ENCODE measurements at places on chromosomes 11 and 22. TPM values are rescaled to one million over a fixed set of nuclear protein-coding genes. Genes with fewer than 3 reads are reported as not detected.

GNAZ gene
- 25.5 TPM for total RNA-seq

NTM gene
- 13.2 TPM for total RNA-seq

LRRC10B gene
- 2.8 TPM for total RNA-seq

- H3K27me3 ChIP-seq: no peaks in the 10 kb centered on the region
- H3K4me1 ChIP-seq: no peaks in the 10 kb centered on the region
- H3K4me3 ChIP-seq: no peak overlapping the region
- no peaks in the 10 kb centered on the region for H3K36me3 ChIP-seq
- no peak for DNase-seq
- no peak overlapping the region for H3K27ac ChIP-seq
Observed at GRCh38 chr11:17224727-17225126, 16.9 kb upstream of the PIK3C2A start.

GRCh38 chr11:113942256-113942655, 32.7 kb upstream of the HTR3A start:
- no peaks in the 10 kb centered on the region for H3K36me3 ChIP-seq
- DNase-seq: no peak
- no peak overlapping the region for H3K27ac ChIP-seq
- H3K4me1 ChIP-seq: peaks cover under 1% of the 10 kb centered on the region

DNA sequence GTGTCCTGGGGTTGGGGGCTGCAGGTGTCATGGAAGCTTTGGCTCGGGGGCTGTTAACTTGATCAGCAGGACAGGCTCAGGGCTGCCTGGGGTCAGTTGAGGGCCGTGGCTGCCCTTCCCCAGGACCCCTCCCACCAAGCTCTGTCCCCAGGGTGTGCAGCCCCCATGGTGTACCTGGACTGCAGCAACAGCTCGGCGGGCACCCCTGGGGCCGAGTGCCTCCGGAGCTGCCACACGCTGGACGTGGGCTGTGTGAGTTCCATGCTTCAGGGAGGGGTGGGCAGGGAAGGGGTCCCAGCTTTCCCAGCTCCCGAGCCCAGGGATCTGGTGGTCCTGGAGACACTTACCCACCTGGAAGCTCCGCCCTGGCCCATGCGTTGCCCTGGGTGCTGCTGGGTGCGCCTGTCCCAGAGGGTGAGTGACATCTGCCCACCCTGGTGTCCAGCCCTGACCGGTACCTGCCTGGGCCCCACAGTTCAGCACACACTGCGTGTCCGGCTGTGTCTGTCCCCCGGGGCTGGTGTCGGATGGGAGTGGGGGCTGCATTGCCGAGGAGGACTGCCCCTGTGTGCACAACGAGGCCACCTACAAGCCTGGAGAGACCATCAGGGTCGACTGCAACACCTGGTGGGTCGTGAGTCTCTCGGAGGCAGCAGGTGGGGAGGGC, 11.3 kb downstream of the MUC5B start:
- no peaks in the 10 kb centered on the region for H3K4me1 ChIP-seq
- H3K4me3 ChIP-seq: no peak overlapping the region
- no peak for DNase-seq
- no peaks in the 10 kb centered on the region for H3K36me3 ChIP-seq
- no peak overlapping the region for H3K27ac ChIP-seq

DNA sequence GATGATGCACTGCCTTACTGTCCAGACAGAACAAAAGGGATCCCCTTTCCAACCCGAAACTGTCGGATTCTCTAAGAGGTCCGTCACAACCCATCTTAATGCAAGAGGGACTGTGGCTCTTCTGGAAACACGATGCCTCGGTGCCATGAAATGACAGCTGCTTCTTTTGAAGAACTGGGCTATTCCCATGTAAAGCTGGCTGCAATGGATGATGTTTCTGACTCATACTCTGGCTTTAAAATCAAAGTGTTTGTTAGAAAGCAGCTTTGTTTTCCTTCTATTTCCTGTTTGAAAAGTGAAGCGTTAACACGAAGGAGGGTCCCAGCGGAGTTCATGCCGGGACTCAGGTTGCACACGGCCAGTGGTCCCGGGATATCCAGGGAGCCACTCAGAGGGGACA, 3.1 kb downstream of the TP53AIP1 start:
- DNase-seq: no peak
- peaks cover 8% of the 10 kb centered on the region for H3K27me3 ChIP-seq
- peaks cover 45% of the 10 kb centered on the region for H3K4me1 ChIP-seq
- no peak overlapping the region for H3K4me3 ChIP-seq
- no peaks in the 10 kb centered on the region for H3K36me3 ChIP-seq

- no peak for DNase-seq
- H3K27me3 ChIP-seq: no peaks in the 10 kb centered on the region
- no peaks in the 10 kb centered on the region for H3K4me1 ChIP-seq
- H3K4me3 ChIP-seq: no peak overlapping the region
- no peaks in the 10 kb centered on the region for H3K36me3 ChIP-seq
Observed at GRCh38 chr11:75271730-75272129, 31.2 kb downstream of the TPBGL start.

DNA sequence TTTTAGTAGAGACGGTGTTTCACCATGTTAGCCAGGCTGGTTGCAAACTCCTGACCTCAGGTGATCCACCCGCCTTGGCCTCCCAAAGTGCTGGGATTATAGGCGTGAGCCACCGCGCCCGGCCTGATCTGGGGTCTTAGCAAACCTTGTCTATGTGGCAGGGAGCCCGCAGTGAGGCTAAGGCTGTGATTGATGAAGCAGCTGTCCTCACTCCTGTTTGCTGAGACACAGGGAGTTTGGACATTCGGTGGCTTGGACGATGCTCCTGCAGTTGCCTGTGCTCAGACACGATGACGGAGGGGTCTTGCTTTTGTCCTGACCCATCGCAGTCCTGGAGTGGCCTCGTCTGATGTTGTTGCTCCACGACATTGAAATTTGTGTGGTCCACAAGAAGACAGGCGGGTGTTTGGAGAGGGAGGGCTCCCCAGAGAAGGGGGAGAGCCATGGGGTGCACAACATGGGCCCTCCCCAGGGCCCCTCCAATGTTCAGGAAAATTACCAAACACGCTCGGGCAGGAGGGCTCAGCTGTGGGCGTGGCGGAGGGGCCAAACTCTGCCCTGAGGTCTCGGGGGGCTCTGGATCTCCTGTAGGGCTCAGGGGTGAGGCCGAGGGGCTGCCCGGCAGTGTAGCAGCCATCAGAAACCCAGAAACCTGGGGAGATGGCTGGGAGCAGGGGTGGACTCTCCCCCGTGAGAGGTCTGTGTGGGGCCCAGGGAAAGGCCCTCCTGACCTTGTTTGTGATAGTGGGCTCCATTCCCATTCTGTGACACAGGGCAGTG, 41.8 kb upstream of the PRR5 start:
- no peak overlapping the region for H3K27ac ChIP-seq
- H3K36me3 ChIP-seq: no peaks in the 10 kb centered on the region
- H3K27me3 ChIP-seq: no peaks in the 10 kb centered on the region

GRCh38 chr11:22558664-22559063, 67.0 kb downstream of the FANCF start:
- no peak for DNase-seq
- H3K4me3 ChIP-seq: no peak overlapping the region
- no peaks in the 10 kb centered on the region for H3K4me1 ChIP-seq
- no peaks in the 10 kb centered on the region for H3K36me3 ChIP-seq
- H3K27me3 ChIP-seq: no peaks in the 10 kb centered on the region
- H3K27ac ChIP-seq: no peak overlapping the region

GRCh38 chr11:80009081-80009480, 568.3 kb upstream of the TENM4 start:
- H3K27ac ChIP-seq: no peak overlapping the region
- no peaks in the 10 kb centered on the region for H3K36me3 ChIP-seq
- no peaks in the 10 kb centered on the region for H3K4me1 ChIP-seq
